Stimulated activated CD4-positive, alpha-beta T cell treated with anti-CD3 and anti-CD28 coated beads, Interleukin-1b, Interleukin-23, amount 100 ng/mL, for 48 hours (primary cell): ENCODE measurements at places on chromosomes 6 and 20.

- no peak for DNase-seq
Observed at GRCh38 chr6:50984135-50984534, 165.5 kb downstream of the TFAP2B start.

GRCh38 chr6:80210618-80211017, 104.1 kb downstream of the BCKDHB start:
- no peak for DNase-seq

- no peak for DNase-seq
Observed at GRCh38 chr6:148677594-148678476, 69.0 kb upstream of the UST start.

DNA sequence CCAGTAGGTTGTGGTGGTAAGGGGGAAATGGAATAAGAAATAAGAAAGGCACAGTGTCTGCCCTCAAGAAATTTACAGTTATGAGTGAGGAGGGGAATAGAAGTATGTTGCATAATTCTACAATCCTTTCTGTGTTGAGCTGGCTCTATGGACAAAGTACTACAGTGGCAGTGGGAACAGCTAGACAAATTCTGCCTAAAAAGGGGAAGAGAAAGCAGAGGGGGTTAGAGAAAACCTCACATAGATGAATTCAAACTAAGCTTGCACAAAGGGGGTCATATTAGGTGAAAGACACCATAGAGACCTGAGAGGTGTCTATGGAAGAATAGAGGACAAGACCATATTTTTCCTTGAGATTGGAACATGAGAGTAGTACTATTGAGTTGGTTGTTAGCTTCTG, 146.9 kb upstream of the VGLL2 start:
- DNase-seq = no peak

GRCh38 chr6:44046516-44047178, 80.6 kb downstream of the MRPL14 start:
- DNase-seq = no peak

- DNase-seq = no peak
Observed at GRCh38 chr6:104638841-104639290, 220.9 kb downstream of the HACE1 start.

- DNase-seq = no peak
Observed at GRCh38 chr6:32937230-32937633, 3.6 kb downstream of the HLA-DMB start.

DNA sequence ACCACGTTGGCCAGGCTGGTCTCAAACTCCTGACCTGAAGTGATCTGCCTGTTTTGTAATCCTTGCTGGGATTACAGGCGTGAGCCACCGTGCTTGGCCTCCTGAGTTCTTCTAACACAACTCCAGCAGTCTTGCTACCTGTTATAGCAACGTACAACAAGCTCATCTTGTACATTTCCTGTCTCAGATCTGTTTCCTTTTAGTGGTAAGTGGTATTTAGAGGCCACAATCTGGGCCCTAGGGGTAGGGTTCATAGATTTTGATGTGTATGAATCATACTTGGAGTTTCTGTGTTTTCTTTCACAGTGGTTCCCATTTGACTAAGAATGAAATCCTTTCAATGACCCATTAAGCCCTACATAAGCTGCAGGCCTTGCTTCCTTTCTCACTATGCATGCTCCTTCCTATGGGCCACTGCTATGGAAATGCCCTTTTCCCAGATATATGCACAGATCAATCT, 27.1 kb upstream of the SYNCRIP start:
- DNase-seq = peak; percentile 42

DNA sequence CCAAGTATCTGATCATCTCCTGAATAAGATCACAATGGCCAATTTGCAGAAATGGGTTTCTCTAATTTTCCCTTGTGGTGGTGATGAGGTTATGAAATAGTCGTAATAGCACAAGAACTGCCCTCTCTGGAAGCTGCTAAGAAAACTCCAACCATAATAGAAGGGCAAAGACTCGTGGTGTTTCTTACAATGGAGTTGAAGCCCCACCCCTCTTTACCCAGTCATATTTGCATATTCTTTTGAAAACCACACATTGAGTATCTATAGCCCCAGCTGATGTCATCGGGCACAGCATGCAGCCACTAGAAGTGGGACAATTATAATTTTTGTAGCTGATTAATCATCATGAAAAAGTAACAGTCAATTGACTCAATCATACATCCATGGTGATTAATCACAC, 452.1 kb upstream of the POU3F2 start:
- peak; percentile 1 for DNase-seq

DNA sequence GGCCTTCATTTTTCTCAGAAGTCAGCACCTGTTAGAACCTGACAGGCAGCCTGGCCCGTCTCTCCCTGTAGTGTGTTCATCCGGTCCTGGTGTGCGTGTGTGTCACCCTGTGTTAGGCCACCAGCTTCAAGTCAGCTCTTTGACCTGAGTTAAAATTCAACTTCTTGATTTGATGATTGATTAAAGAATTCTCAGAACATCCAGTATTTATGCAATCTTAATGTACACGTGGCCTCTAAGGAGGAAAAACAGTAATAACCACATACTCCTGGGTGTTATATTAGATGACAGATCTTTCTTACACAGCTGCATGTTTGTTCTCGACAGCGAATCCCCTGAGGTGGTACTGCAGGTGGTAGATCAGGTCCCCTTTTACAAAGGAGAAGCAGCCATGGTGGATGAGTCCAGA, 19.1 kb upstream of the TMEM217 start:
- no peak for DNase-seq

- peak; percentile 37 for DNase-seq
Observed at GRCh38 chr6:37171201-37171969, 1.4 kb downstream of the PIM1 start.

GRCh38 chr6:83985715-83986114, 47.9 kb upstream of the MRAP2 start:
- DNase-seq = no peak
